ENCODE measurements at places on chromosomes 4 and X. TPM values are rescaled to one million over a fixed set of nuclear protein-coding genes. Genes with fewer than 3 reads are reported as not detected.
A peak's percentile ranks its signal among the peaks of the same experiment; 100 is the strongest.

Gene CLDN2
- not detected for total RNA-seq

Gene TMPRSS11B
- total RNA-seq = 0.78 TPM

DNA sequence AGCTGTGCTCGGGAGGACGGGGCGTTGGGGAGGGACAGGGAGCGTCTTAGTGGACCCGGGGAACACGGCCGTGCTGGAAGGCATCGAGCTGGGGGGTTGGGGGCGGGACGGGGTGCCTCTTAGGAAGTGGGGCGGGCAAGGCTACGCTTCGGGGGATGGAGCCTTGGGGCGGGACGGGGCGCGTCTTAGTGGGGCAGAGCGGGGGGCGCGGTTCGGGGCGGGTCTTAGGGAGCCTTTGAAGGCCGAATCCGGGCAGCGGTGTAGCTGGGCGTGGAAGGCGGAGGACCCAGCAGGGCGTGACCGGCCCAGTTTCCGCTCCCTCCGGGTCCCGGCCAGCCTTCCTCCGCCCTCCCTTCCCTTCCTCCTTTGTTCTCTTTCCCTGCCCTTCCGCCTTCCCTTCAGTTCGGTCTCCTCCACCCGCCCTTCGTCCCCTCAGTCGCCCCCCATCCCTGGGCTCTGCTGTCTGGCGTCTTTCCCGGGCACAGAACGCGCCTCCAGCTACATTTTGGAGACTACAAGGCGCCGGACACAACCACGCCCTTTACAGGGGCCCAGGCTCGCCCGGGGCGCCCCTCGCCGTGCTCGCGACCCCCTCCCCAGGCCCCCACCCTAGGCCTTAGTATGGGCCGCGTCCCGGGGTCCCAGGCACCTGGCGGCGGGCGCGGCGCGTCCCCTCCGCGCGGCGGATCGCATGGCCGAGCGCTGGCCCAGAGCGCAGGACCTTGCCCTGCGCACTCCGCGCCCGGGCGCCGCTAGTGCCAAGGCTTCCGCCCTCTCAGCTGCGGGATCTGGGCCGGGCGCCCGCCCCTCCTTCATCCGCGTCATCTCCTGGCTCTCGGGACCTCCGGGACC is at the start of gene ARSD:
TSS of gene ARSD (minus strand) at position 757 of the 852 bp plus-strand sequence. CDS start at position 693, 64 bp downstream.
- peak; percentile 12 for DNase-seq

DNA sequence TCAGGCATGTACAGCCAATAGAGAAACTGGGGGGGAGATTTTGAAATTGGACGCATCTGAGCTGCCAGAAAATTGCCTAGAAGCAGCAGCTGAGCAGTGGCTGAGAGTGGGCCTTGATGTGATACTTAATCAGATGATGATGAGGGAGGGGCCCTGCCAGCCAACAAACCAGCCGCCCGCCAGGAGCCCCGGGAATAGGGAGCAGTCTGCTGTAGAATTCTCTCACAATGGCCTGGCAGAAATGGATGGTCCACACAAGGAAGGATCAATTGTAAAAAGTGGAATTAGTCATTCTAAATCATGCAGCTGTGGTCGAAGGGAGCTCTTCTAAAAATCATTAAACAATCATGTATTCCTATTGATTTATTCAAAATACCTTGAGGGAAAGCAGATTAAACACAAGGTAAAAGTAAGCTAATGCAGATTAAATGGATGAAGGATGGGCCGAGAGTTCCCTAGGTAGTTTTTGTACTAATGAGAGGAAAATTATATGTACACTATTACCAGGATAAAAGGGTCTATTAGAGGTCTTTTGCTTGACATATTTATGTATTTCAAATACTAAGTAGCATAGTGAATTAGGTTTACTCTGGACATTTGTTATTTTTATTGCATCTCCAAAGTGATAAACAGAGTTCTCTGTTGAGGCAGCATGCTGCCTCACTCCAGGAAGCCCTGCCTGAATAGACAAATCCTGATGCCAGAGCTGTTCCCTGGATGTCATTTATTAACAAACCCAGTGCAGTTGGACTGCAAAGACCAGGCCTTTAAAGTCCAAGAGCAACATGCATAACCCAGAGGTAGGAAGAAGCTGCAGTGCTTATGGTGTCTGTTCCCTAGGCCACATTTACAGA is 91.3 kb downstream of the NKX6-1 start:
- no peak for DNase-seq

GRCh38 chr4:183905593-183906488 is 734 bp downstream of the STOX2 start:
- peak; percentile 76 for DNase-seq

DNA sequence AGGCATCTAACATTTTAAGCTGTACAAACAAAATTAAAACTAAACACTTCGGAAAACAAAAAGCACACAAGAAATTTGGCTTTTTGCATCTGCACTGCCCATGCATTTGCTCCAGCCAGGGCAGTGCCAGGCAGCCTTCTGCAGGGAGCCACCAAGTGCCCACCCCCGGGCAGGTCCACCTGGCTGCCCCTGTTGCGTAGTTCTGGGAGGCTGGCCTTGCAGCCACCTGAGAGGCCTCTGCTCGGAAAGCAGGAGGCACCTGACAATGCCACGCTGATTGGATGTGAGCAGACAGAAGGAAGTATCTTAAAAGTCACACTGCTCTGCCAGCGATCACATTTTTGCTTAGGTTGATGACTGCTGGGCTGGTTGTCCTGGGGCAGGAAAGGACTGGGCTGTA is 3.5 kb downstream of the TMEM271 start:
- no peak for DNase-seq

GRCh38 chrX:133973704-133974103 is 11.7 kb downstream of the GPC3 start:
- no peak for DNase-seq
